ENCODE measurements at places on chromosomes 16 and 17.

- DNase-seq: peak; percentile 59
Observed at GRCh38 chr17:560432-560873, 154.2 kb downstream of the VPS53 start.

GRCh38 chr17:50575581-50576210 lies 15.2 kb downstream of the CACNA1G start:
- DNase-seq: no peak

GRCh38 chr16:23134274-23134673 lies 15.0 kb downstream of the USP31 start:
- no peak for DNase-seq

DNA sequence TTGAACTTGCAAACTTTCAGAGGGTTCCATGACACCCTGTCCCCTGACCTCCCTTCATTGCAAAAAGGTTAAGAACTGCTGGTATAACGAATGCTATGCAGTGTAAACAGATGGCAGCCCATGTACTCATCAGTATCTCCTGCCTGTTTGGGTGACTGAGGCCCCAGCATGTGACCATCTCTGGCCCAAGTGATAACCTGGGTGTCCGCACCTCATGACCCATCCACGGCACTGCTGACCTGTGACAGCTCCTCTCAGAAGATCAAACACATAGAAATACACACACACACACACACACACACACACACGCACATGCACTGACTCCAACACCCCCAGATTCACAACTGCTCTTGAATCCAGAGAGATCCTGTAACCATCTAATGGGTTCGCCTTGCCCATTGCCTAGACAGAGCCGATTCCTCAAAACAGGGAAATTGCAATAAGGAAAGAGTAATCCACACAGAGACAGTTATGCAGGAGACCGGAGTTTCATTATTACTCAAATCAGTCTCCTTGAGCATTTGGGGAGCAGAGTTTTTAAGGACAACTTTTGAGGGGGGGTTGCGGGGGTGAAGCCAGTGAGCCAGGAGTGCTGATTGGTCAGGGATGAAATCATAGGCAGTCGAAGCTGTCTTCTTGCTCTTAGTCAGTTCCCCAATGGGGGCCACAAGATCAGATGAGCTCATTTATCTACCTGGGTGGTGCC lies 11.3 kb upstream of the PHOSPHO1 start:
- no peak for DNase-seq

DNA sequence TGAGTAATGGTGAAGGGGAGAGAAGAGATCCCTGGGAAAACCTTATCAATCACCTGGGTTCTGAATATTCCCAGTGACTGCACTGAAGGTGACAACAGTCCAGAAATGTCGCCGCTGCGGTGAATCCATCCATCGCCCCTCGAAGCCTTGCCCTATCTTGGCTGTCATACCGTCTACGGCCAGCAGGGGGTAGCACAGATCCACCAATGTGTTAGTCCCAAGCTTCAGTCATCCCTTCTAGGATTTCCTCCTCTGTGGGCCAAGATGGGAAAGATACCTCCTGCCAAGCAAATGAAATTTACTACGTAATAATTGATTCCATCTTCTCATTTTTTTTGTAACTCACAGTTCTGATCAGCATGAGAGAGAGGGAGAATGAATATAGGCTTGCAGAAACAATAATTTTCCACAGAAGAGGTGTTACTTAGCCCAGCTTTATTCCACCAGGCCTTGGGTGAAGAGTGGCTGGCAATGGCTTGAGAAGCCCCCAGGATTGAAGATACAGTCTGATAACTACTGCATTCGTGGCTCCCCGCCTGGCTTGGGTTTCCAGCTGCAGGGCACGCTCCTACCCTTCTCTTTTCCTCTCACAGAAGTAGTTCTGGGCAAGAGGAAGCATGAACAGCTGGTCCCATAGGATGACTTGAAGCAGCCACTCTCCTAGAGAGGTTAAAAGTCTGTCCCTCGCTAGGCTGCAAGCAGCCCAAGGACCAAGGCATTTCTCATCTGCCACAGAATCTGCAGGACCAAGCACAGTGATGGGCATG lies 2.6 kb upstream of the FMNL1 start:
- DNase-seq: peak; percentile 81

GRCh38 chr17:4986403-4986802 lies 1.1 kb downstream of the CAMTA2 start:
- DNase-seq: peak; percentile 40

- DNase-seq: no peak
Observed at GRCh38 chr16:48478393-48478792, 93.2 kb upstream of the SIAH1 start.

DNA sequence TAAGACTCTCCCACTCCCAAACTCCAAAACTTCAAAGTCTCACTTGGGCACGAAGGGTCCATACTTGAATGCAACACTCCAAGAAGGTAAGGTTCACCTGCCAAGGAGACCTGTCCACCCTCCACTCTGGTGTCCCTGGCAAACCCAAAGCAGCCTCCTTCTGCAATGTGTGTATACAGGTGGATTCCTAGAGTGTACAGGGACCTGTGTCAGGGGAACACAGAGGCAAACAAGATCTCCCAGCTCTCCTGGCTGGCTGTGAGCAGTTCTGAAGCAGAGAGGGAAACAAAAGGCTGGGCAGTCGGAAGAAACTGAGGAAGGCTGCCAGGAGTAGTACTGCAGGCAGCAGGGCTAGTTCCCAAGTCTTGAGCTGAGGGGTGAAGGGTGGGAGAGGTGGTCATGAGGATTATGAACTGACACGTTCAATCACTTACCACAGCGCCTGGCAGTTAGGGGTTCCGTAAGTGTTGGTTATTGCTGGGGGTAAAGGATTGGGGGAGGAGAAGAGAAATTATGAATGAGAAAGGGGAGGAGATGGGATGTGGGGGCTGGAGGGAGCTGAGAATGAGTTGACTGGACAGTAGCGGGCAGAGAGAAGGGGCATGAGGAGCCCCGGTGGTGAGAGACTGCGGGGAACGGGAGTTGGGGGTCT lies 795 bp downstream of the KCTD13 start:
- DNase-seq: peak; percentile 12

GRCh38 chr17:15480204-15480603 lies 12.8 kb upstream of the CDRT4 start:
- DNase-seq: no peak

DNA sequence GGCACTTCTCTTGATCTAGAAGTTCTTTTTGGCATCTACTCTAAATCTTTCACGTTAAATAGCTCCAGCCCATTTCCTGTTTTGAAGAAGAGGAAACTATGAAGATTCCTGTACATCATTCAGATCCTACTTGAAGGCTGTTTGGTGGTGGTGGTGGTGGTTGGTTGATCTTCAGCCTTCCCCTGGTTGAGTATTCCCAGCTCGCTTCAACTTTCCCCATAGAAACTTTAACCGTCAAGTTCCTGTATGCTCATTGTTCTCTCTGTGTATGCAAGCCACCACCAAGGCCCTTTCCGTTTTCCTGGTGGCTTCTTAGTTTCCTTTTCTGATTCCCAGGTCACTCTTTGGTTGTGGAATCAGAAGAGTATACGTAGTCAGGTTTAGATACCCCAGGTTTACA lies 3.3 kb downstream of the LRRC46 start:
- no peak for DNase-seq

DNA sequence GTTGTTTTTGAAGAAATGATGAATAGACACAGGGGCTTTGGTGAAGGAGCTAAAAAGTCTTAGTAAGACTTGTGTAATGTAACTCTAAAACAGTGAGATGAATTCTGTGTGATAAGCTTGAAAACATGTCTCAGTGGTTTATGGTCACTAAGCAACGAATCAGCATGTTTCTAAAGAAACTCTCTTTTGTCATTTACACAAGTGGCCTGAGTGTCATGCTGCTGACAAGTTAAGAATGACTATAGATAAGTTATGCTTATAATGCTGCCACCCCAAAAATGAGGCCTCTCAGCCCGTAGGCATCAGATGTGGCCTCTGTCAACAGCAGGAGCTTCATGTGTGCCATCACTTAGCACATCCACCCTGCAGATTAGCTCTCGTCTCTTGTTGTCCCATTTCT lies 8.7 kb downstream of the COX10 start:
- DNase-seq: no peak

DNA sequence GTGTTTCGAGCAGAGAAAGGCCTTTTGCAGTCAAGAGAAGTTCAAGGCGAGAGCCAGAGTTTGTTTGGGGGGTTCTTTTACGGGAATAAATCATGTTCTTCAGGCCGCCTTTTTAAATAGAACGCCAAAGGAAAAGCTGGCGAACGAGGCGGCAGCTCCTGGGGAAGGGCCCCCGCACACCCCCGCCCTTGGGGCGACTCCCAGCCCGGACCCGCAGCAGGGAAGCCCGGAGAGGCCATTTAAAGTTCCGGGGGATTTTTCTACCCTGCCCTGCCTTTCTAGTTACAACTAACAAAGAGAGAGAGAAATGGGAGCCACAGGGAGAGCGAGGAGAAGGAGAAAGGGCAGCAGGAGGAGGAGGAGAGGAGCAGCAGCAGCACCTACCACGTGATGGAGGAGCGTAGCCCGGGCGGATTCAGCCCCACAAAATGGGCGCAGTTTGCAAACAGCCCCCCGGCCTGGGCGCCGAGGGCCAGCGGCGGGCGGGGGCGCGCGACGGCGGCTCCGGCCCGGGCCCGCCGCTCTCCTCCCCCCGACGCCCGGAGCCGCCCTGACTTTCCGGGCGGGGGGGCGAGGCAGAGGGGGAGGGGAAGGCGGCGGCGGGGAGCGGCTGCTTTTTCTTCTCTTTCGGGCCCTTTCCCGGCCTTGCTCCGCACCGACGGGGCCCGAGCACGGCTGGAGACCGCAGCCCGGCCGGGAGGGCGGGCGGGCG lies 634 bp downstream of the KANSL1 start:
- DNase-seq: peak; percentile 84

DNA sequence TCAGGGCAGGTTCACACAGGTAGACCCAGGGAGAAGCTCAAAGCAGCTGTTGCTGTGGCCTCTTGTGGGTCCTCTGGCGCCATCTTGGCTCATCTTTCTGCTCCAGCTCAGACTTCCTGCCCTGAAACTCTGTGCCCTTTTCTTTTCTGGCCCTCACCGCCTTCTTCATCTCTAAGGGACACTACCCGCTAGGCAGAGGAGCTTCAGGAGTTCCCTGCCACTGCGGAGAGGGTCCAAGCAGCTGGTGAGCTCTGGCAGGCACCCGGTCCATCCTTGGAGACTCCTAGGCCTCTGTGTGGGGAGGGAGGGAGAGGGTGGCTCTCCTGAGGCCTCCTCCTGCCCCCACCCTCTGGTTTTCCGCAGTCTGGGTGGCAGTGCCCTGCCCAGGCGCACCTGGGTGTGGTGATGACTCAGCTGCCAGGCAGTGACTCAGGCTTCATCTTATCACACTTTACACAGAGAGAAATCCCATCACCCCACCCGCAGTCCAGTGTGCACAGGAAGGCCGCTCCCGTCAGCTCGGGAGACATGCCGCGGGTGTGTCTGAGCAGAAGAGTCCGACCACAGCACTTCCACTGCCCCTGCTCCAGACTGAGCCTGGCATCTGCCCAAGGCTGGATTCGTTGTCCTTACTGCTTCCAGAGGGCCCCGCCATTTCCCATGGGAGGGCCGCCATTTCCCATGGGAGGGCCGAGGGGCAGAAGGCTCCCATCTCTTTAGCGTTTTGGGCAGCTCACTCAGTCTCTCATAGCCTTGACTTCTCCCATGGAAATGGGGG lies 7.3 kb downstream of the NT5C start:
- peak; percentile 33 for DNase-seq

- no peak for DNase-seq
Observed at GRCh38 chr17:59616253-59616920, 3.3 kb upstream of the CLTC start.

- no peak for DNase-seq
Observed at GRCh38 chr17:48451489-48451888, 21.5 kb upstream of the SKAP1 start.

- DNase-seq: no peak
Observed at GRCh38 chr17:82608816-82609215, 39.4 kb downstream of the WDR45B start.

- DNase-seq: no peak
Observed at GRCh38 chr16:26709175-26709574, 357.6 kb upstream of the C16orf82 start.

DNA sequence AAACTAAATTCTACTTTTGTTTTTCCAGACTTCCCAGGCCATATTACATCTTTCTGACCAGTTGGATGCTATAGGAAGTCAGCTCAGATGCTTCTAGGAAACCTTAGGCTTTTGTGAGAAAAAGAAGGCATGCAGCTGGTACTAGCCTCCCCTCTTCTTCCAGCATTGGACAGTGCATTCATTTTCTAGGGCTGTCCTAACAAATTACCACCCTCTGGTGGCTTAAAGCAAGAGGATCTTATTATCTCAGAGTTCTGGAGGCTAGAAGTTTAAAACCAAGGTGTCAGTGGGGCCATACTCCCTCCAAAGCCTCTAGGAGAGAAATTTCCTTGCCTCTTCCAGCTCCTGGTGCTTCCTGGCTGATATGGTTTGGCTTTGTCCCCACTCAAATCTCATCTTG lies 467.8 kb downstream of the SLC39A11 start:
- DNase-seq: no peak

DNA sequence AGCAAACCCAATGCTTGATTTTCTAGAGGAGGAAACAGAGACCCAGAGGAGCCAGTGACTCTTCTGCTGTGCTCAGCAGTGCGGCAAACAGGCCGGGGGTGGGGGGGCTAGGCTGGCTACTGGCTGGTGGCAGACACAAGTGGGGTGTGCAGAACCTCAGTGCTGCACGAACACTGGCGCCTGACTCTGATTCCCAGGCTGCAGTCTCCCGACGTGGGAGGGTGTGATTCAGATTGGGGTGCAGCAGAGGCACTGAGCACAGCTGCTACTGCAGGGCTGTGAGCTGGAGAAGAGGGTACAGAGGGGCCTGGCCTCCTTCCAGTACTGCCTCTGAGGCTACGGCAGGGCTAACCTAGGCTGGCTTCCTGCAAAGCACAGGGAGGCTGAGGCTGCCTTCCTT lies 8.1 kb downstream of the RPL19 start:
- DNase-seq: no peak

- DNase-seq: no peak
Observed at GRCh38 chr17:65656390-65657250, 95.2 kb upstream of the AXIN2 start.

- no peak for DNase-seq
Observed at GRCh38 chr17:80682372-80682771, 137.7 kb downstream of the RPTOR start.

GRCh38 chr17:80395402-80396151 lies 19.4 kb upstream of the ENDOV start:
- DNase-seq: no peak

GRCh38 chr17:36884495-36885152 lies 52.7 kb upstream of the LHX1 start:
- no peak for DNase-seq
